ENCODE measurements at places on chromosomes 4 and X. TPM values are rescaled to one million over a fixed set of nuclear protein-coding genes. Genes with fewer than 3 reads are reported as not detected.

ADH1A gene
- total RNA-seq: not detected

- no peak for DNase-seq
Observed at GRCh38 chrX:124272370-124272982, 60.0 kb upstream of the TEX13D start.

DNA sequence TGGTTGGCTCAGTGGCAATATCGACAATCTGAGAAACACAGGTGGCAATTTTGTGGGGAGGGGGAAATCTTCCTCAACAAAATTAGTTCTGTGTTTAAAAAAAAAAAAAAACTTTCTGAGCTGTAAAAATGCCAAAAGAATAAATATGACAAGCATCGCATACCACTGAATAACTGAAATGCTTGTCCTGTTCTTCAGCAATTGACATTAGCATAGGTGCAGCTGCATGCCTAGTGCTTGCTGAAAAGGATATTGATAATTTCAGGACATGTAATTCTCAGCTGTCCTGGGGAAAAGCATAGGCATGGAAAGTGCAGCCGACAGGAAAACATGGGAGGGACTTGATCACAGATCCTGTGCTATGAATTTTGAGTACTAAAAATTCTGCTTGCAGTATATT is 147.2 kb downstream of the SOWAHB start:
- no peak for DNase-seq

DNA sequence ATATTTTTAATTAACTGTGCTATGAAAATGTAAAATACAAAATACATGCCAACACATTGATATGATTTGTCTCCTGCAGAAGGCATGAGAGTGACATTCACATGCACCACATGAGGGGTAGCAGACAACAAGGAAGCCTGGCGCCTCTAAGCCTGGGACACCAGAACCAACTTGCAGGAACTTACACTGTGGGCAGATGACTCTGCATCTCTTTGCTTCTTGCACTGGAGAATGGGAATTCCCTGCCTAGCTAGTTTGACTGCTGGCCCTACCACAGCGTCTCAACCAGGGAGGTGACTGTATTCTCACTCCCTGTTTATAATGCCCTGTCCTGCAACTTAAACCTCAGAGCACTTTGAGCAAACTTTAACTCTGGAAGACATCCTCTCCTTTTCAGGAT is 40.5 kb downstream of the PAGE2 start:
- no peak for DNase-seq

DNA sequence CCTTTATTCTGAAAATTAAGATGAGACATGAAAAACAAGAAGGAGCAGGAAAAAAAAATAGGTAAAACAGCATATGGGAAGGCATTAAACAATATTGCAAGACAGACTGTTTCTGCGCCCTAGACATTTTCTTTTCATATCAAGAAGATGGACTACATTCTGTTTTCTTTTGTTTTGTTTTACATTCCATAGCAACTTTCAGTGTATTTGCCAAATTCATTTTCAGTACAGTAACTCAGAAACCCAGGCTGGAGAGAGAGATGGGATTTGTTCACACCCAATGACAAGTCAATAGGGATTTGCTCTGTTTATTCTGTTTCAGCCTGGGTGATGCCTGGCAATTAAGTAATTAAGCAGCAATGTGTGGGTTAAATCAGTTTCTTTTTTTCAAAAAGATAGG is 892.8 kb upstream of the DIAPH2 start:
- DNase-seq: no peak

DNA sequence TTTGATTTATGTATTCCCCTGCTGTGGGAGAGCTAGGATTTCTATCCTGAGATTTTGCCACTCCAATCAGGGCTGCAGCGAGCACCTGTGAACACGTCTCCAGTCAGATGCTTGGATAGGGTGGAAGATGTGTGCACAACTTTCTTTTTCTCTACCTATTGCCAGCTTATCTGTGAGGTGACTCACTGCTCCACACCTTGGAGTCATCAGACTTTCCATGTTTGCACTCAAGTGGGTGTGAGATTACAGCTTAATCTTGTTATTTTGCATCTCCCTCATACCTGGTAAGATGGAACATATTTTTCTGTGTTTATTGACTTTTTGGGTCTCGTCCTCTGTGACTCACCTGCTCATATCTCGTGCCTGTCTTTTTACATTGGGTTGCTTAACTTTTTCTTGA is 32.2 kb downstream of the PSAPL1 start:
- DNase-seq: no peak

DNA sequence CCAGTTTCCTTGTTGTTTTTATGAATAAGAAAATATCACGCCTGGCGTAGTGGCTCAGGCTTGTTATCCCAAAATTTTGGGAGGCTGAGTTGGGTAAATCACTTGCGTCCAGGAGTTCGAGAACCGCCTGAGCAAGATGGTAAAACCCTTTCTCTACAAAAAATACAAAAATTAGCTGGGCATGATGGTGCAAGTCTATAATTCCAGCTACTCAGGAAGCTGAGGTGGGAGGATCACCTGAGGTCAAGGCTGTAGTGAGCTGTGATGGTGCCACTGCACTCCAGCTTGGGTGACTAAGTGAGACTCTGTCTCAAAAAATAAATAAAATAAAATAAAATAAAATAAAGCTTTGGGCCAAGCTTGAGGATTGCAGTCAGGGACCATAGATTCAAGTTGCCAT is 827.2 kb downstream of the FSTL5 start:
- no peak for DNase-seq

GRCh38 chr4:140069066-140069465 is 84.9 kb downstream of the MAML3 start:
- DNase-seq: no peak

XAGE1A gene
- not detected for total RNA-seq

CT45A2 gene
- not detected for total RNA-seq

- no peak for DNase-seq
Observed at GRCh38 chrX:151004085-151004484, 20.9 kb downstream of the HMGB3 start.

GRCh38 chrX:102846544-102847236 is 90.4 kb upstream of the RAB40AL start:
- no peak for DNase-seq

CDS1 gene
- 1.1 TPM for total RNA-seq

DNA sequence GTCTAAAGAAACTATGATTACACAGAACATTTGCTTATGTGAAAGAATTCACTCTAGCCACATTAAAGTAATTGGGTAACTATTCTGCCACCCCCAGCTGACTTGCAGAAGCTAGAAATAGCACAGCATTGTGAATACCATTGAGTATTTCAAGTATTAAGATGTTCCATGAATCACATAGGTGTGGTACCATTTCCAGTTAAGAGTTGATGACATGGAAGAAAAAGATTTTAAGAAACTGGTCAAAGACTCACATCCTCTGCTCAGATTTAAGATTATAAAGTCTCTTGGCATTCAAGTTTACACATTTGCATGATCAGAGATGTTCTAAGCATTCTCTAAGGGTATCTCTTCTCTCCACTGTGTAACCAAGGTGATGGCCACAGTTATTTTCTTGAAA is 287.5 kb downstream of the CAMK2D start:
- no peak for DNase-seq

DNA sequence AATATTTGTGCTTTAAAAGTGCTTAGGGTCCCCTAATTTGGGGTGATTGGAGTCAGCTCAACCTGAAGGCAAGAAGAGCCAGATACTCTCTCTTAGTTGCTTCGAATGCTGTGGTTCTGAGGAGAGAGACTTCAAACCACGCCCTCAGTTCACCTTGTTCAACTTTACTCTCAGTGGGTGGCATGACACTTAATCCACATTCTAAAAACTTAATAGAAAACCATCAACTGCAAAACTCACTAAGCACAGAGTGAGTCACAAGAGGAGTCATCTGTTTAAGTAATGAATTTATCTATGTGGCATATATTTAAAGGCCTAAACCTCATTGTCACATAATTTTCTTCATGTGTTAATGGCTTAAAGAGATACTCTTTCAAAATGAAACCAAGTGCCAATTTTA is 99.5 kb upstream of the SLC4A4 start:
- DNase-seq: no peak

GRCh38 chr4:1375761-1376322 is 28.8 kb downstream of the UVSSA start:
- no peak for DNase-seq

GRCh38 chr4:39037491-39037825 is 5.2 kb upstream of the TMEM156 start:
- no peak for DNase-seq

ARHGAP6 gene
- total RNA-seq: 2.3 TPM

PDS5A gene
- 83.1 TPM for total RNA-seq

CD40LG gene
- not detected for total RNA-seq

DNA sequence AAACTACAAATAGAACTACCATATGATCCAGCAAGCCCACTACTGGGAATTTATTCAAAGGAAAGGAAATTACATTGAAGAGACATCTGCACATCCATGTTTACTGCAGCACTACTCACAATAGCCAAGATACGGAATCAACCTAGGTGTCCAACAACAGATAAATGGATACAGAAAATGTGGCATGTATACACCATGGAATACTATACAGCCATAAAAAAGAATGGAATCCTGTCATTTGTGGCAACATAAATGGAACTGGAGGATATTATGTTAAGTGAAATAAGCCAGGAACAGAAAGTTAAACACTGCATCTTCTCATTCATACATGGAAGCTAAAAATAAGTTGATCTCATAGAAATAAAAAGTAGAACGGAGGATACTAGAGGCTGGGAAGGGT is 58.1 kb downstream of the RPS3A start:
- no peak for DNase-seq

MYOZ2 gene
- total RNA-seq: not detected

- DNase-seq: no peak
Observed at GRCh38 chr4:26885912-26886274, 25.3 kb downstream of the STIM2 start.

- no peak for DNase-seq
Observed at GRCh38 chr4:16122308-16122711, 38.5 kb upstream of the PROM1 start.

DNA sequence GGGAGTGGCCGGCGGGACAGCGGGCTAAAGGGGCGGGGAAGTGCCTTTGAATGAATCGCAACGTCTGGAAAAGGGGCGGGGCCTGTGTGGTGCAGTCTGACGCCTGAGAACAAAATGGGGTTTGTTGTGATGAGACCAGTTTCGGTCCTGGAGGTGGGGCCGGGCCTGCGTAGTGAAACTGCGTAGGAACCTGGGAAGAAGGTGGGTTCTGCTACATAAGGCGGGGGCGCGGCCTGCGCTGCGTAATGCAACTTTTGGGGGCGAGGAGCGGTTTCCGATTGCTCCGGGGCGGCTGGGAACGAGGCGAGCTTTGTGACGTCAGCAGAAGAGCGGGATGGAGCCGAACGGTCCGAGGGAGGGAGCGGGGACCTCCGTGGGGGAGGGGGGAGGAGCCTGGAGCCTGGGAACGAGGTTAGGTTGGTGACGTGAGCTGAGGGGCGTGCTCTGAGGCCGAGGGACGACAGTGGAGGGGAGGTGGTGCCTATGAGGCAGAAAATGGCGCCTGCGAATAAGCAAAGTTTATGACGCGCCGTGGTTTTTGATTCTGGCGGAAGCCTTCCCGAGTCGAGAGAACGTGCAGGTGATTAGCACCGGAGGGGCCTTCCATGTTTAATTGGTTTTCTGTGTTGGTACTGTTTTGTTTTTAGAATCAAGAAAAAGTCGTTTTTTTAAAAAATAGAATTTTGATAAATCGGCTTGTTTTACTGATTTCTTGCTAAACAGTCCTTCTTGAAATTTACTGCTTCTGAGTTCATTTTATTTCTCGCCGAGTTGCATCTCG is 714 bp downstream of the USP11 start:
- DNase-seq: peak; percentile 96

GRCh38 chrX:44253575-44253942 is 89.9 kb downstream of the EFHC2 start:
- no peak for DNase-seq

- DNase-seq: no peak
Observed at GRCh38 chr4:123528501-123529277, 132.1 kb downstream of the SPRY1 start.

- no peak for DNase-seq
Observed at GRCh38 chrX:72621625-72622485, 49.2 kb upstream of the HDAC8 start.
